ENCODE measurements at places on chromosomes 4 and X. TPM values are rescaled to one million over a fixed set of nuclear protein-coding genes. Genes with fewer than 3 reads are reported as not detected.
A peak's percentile ranks its signal among the peaks of the same experiment; 100 is the strongest.

Gene SASH3
- total RNA-seq = 0.67 TPM

Gene HTN1
- total RNA-seq = not detected

Gene PLAC8
- total RNA-seq = 16.6 TPM

DNA sequence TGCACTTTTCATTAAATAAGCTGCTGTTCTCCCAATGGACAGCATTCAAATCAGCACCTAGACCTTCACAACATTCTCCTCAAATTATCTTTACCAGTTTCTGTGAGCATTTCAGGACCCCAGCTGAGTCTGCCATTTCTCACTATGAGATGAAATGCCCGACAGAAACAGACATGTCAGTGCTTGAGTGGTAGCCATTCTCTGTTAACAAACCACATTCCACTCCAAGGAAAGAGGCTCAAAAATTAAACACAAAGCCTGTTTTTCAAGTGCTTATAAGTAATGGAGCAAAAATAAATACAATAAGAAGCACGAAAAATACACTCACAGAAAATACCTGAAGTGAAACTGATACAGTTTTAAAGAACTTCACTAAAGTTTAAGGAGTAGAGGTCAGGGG is 320.2 kb upstream of the PRPS2 start:
- H3K27ac ChIP-seq = no peak overlapping the region
- no peaks in the 10 kb centered on the region for H3K27me3 ChIP-seq
- no peak overlapping the region for H3K4me3 ChIP-seq
- no peaks in the 10 kb centered on the region for H3K4me1 ChIP-seq

DNA sequence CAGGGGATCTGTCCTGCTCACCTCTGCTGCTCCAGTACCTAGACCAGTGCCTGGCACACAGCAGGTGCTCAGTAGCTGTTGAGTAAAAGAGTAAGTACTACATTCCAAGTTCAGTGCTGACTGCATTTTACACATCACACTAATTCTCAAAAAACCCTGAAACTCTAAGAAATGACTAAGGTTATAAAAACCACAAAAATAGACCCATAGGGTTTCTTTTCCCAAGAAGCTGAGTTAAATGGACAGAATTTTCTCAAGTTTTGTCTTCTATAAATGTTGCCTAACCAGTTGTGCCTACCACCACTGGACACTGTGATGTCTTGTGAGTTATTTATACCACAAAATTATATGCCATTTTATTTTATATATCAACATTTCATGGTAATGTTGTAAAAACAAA is 78.9 kb upstream of the RXFP1 start:
- no peaks in the 10 kb centered on the region for H3K4me1 ChIP-seq
- H3K27me3 ChIP-seq = no peaks in the 10 kb centered on the region
- no peak overlapping the region for H3K4me3 ChIP-seq
- DNase-seq = no peak

GRCh38 chrX:13932416-13932815 is 97.3 kb downstream of the GEMIN8 start:
- no peaks in the 10 kb centered on the region for H3K36me3 ChIP-seq
- H3K4me1 ChIP-seq = no peaks in the 10 kb centered on the region
- DNase-seq = no peak
- no peaks in the 10 kb centered on the region for H3K27me3 ChIP-seq

DNA sequence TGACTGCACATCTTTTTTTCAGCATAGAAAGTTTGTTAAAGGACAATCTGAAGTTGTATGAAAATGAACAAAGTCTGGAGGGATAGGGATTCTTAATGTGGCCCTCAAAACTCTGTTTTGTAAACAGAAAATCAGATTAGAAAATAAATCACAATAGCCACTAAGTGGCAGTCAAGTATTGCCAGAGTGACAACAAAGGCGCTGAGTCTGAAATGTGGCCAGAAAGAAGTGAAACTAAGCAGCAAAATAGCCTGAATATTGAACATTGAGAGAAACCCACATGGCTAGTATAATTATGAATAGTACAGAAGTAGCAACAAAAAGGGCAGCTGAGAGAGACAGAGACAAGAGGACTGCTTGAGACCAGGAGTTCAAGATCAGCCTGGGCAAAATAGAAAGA is 81.1 kb upstream of the CT45A1 start:
- H3K4me3 ChIP-seq = no peak overlapping the region
- no peaks in the 10 kb centered on the region for H3K4me1 ChIP-seq
- DNase-seq = no peak
- no peak overlapping the region for H3K27ac ChIP-seq
- H3K36me3 ChIP-seq = no peaks in the 10 kb centered on the region

- no peak overlapping the region for H3K27ac ChIP-seq
- no peaks in the 10 kb centered on the region for H3K36me3 ChIP-seq
- no peaks in the 10 kb centered on the region for H3K4me1 ChIP-seq
- no peak overlapping the region for H3K4me3 ChIP-seq
- DNase-seq = no peak
These were observed 33.4 kb downstream of the SLC2A9 start for GRCh38 chr4:9987749-9988362.

DNA sequence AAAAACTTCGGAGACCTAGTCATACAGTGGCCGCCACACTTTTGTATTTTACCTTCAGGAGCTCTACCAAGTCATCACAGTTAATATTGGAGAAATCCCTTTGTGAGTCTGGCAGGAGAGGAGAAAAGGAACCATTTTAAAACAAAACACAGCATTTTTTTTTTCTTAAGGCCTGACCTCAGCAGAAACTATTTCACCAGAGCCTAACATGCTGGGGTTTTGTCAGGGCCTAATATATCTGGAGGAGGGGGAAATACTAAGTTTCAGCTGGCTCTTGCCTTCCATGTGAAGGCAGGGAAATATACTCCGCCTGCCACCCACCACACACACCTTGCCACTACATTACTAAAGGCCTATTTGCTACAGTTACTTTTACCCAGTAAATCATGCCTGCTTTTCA is 26.5 kb upstream of the BDH2 start:
- H3K27ac ChIP-seq = no peak overlapping the region
- H3K27me3 ChIP-seq = no peaks in the 10 kb centered on the region
- H3K4me3 ChIP-seq = no peak overlapping the region
- no peaks in the 10 kb centered on the region for H3K36me3 ChIP-seq
- DNase-seq = no peak

DNA sequence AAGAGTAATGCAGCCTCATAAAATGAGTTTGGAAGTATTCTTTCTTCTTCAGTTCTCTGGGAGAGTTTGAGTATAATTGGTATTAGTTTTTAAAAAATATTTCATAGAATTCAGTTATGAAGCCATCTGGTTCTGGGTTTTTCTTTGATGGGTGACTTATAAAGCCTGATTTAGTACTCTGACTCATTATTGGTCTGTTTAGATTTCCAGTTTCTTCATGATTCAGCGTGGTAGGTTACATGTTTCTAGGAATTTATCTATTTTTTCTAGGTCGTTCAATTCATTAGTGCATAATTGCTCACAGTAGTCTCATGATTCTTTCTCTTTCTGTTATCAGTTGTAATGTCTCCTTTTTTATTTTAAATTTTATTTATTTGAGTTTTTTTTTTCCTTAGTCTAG is 111.2 kb downstream of the CEP44 start:
- H3K36me3 ChIP-seq = no peaks in the 10 kb centered on the region
- no peaks in the 10 kb centered on the region for H3K27me3 ChIP-seq
- no peak overlapping the region for H3K4me3 ChIP-seq
- H3K27ac ChIP-seq = no peak overlapping the region
- H3K4me1 ChIP-seq = no peaks in the 10 kb centered on the region
- DNase-seq = no peak

- H3K36me3 ChIP-seq = no peaks in the 10 kb centered on the region
- no peak overlapping the region for H3K4me3 ChIP-seq
- no peaks in the 10 kb centered on the region for H3K27me3 ChIP-seq
- no peak overlapping the region for H3K27ac ChIP-seq
- no peak for DNase-seq
These were observed 98.1 kb upstream of the PJA1 start for GRCh38 chrX:69263251-69263820.

GRCh38 chr4:114146947-114147618 is 167.6 kb upstream of the ARSJ start:
- no peak overlapping the region for H3K4me3 ChIP-seq
- H3K36me3 ChIP-seq = no peaks in the 10 kb centered on the region
- no peak overlapping the region for H3K27ac ChIP-seq
- no peaks in the 10 kb centered on the region for H3K27me3 ChIP-seq
- no peak for DNase-seq

DNA sequence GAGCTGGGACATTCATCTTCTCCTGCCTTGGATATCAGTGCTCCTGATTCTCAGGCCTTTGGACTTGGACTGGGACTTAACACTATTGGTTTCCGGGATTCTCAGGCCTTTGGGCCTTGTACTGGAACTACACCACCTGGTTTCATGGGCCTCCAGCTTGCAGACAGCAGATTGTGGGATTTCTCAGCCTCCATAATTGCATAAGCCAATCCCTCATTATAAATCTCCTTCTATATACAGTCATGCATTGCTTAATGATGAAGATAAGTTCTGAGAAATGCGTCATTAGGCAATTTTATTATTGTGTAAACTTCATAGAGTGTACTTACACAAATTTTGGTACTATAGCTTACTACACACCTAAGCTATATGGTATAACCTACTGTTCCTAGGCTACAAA is 8.9 kb upstream of the CCNG2 start:
- H3K27me3 ChIP-seq = no peaks in the 10 kb centered on the region
- no peak overlapping the region for H3K4me3 ChIP-seq
- DNase-seq = no peak
- peaks cover 48% of the 10 kb centered on the region for H3K4me1 ChIP-seq
- H3K36me3 ChIP-seq = no peaks in the 10 kb centered on the region

GRCh38 chr4:105714071-105714521 is 5.5 kb downstream of the GSTCD start:
- DNase-seq = no peak
- H3K36me3 ChIP-seq = no peaks in the 10 kb centered on the region
- no peaks in the 10 kb centered on the region for H3K27me3 ChIP-seq
- H3K4me3 ChIP-seq = no peak overlapping the region
- H3K4me1 ChIP-seq = peaks cover 7% of the 10 kb centered on the region

- no peak for DNase-seq
- H3K36me3 ChIP-seq = no peaks in the 10 kb centered on the region
- H3K27me3 ChIP-seq = no peaks in the 10 kb centered on the region
These were observed 120.9 kb downstream of the SPCS3 start for GRCh38 chr4:176440698-176441097.

DNA sequence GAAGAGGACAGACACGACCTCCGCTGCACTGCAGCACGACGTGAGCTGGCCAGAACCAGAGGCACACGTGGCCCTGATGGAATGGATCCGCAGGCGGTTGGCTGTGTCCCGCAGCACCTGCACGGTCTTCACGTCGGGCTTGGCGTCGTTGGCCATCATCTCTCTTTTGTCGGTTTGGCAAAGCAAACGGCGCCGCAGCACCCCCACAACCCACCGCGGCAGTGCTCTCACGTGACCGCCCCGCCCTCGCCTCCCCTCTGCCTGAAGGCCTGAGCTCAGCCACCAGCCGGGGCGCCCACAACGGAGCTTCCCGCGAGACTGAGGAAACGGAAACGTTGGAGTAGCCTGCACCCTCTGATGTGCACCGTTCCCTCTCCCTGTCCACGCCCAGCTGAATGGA is at the start of gene TKTL2:
TKTL2 (minus strand) TSS at position 179 of the 400 bp plus-strand sequence; CDS start at position 159, 20 bp downstream.
- no peak for DNase-seq
- H3K36me3 ChIP-seq = no peaks in the 10 kb centered on the region
- no peaks in the 10 kb centered on the region for H3K4me1 ChIP-seq
- H3K4me3 ChIP-seq = no peak within 1 kb of the TSS

GRCh38 chrX:123217077-123217476 is 33.0 kb downstream of the GRIA3 start:
- H3K27me3 ChIP-seq = no peaks in the 10 kb centered on the region
- H3K4me1 ChIP-seq = no peaks in the 10 kb centered on the region
- DNase-seq = peak; percentile 9
- H3K36me3 ChIP-seq = no peaks in the 10 kb centered on the region
- H3K27ac ChIP-seq = no peak overlapping the region
- H3K4me3 ChIP-seq = no peak overlapping the region

All from hepatocyte (in vitro differentiated cells).